ENCODE measurements at places on chromosomes 7 and 10.
A peak's percentile ranks its signal among the peaks of the same experiment; 100 is the strongest.

GRCh38 chr10:47013507-47014154 is 102.4 kb downstream of the PTPN20 start:
- DNase-seq, result no peak
- no peaks in the 10 kb centered on the region for H3K4me1 ChIP-seq
- no peak overlapping the region for H3K4me3 ChIP-seq
- H3K27ac ChIP-seq, result no peak overlapping the region
- H3K36me3 ChIP-seq, result no peaks in the 10 kb centered on the region

DNA sequence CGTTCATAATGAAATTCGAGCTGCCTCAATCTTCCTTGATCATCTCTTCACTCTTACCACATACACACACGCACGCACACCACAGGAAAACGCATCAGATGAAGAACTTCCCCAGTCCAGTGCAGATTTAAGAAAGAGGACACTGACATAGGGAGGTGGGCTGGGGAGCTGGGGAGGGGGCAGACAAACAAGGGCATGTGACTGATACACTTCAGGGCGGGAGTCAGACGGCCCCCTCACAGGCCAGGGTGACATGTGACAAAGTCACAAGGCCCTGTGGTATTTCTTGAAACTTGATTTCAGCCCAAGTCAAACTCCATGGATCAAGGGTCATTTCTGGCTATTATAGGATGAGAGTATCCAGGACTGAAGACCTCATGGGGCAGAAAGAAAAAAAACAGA is 82.6 kb downstream of the KCNMA1 start:
- H3K4me1 ChIP-seq, result peaks cover 57% of the 10 kb centered on the region
- DNase-seq, result no peak
- H3K4me3 ChIP-seq, result no peak overlapping the region
- peak overlapping the region; percentile 41 for H3K27ac ChIP-seq
- no peaks in the 10 kb centered on the region for H3K36me3 ChIP-seq

- no peaks in the 10 kb centered on the region for H3K36me3 ChIP-seq
- no peaks in the 10 kb centered on the region for H3K4me1 ChIP-seq
- H3K4me3 ChIP-seq, result no peak overlapping the region
- DNase-seq, result no peak
Measured at GRCh38 chr7:83502636-83503035, 146.3 kb downstream of the SEMA3E start.

GRCh38 chr10:72756674-72757385 is 64.9 kb downstream of the MCU start:
- H3K36me3 ChIP-seq, result no peaks in the 10 kb centered on the region
- no peaks in the 10 kb centered on the region for H3K4me1 ChIP-seq
- no peak overlapping the region for H3K4me3 ChIP-seq
- no peaks in the 10 kb centered on the region for H3K27me3 ChIP-seq

DNA sequence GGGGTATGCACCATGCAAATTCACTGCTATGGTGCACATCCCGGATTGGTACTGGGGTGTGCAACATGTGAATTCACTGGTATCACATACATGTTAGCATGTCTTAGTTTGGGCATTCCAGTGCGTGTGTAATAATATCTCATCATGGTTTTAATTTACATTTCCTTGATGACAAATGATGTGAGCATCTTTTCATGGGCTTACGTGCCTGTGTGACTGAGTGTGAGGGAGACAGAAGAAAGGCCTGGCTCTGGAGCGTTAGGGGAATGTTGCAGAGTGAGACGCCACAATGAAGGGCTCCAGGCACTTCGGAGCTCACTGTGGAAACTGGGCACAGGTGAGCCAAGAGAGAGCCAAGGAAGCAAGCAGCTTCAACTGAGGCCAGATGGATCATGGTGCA is 162.6 kb downstream of the UBE2H start:
- H3K27ac ChIP-seq, result no peak overlapping the region
- H3K36me3 ChIP-seq, result no peaks in the 10 kb centered on the region
- no peak for DNase-seq

GRCh38 chr7:79319369-79319768 is 134.1 kb downstream of the MAGI2 start:
- H3K4me1 ChIP-seq, result no peaks in the 10 kb centered on the region
- H3K4me3 ChIP-seq, result no peak overlapping the region
- no peak for DNase-seq
- no peaks in the 10 kb centered on the region for H3K36me3 ChIP-seq
- no peak overlapping the region for H3K27ac ChIP-seq

DNA sequence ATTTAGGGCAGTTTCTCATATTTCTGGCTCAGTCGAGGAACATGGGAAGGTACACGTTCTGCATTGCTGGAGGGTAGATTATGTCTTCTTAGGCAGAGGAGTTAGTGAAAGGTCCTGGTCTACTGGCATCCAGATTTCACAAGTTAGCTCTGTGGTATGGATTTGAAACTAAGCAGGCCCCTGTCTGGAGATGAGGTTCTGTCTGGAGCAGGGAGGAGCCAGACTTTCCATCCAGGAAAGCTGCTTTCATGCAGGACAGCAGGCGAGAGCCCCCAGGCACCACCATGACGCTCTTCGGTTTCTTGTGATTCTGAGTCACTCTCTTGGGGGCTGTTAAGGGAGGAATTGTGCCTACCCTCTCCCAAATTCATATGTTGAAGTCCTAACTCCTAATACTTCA is 184.3 kb downstream of the KIAA1217 start:
- H3K4me1 ChIP-seq, result no peaks in the 10 kb centered on the region
- H3K27me3 ChIP-seq, result no peaks in the 10 kb centered on the region
- no peaks in the 10 kb centered on the region for H3K36me3 ChIP-seq

DNA sequence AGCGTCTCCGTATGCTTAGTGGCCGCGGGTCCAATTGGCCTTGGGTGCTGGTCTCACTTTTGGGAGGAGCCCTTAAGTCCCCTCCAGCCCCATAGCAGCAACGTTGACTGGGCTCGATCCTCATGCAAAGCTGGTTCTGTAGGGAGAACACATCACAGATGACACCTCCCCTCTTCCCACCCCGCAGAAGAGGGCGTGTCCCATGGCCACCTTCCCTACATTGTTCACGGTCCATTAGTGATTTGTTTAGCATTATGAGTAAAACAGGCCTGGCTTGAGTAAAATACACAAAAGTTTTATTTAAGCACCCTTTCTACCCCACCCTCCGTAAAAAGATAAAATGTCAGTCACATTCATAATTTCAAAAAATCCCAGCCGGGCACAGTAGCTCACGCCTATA is 89.1 kb upstream of the SH2B2 start:
- no peak for DNase-seq
- peaks cover 19% of the 10 kb centered on the region for H3K36me3 ChIP-seq
- no peaks in the 10 kb centered on the region for H3K4me1 ChIP-seq
- H3K27ac ChIP-seq, result no peak overlapping the region
- no peak overlapping the region for H3K4me3 ChIP-seq

- no peak for DNase-seq
- H3K36me3 ChIP-seq, result no peaks in the 10 kb centered on the region
- H3K4me1 ChIP-seq, result no peaks in the 10 kb centered on the region
- no peak overlapping the region for H3K4me3 ChIP-seq
- H3K27me3 ChIP-seq, result no peaks in the 10 kb centered on the region
Measured at GRCh38 chr7:85160223-85160622, 26.6 kb downstream of the SEMA3D start.

GRCh38 chr10:895324-895723 is 36.2 kb downstream of the LARP4B start:
- H3K4me1 ChIP-seq, result peaks cover 7% of the 10 kb centered on the region
- no peak overlapping the region for H3K4me3 ChIP-seq
- H3K27ac ChIP-seq, result no peak overlapping the region
- peaks cover 6% of the 10 kb centered on the region for H3K36me3 ChIP-seq
- H3K27me3 ChIP-seq, result no peaks in the 10 kb centered on the region

GRCh38 chr10:19944911-19945663 is 128.9 kb downstream of the PLXDC2 start:
- H3K27ac ChIP-seq, result no peak overlapping the region
- no peaks in the 10 kb centered on the region for H3K27me3 ChIP-seq
- no peaks in the 10 kb centered on the region for H3K4me1 ChIP-seq
- no peak for DNase-seq
- H3K36me3 ChIP-seq, result no peaks in the 10 kb centered on the region

- no peak overlapping the region for H3K27ac ChIP-seq
- no peaks in the 10 kb centered on the region for H3K27me3 ChIP-seq
- H3K36me3 ChIP-seq, result no peaks in the 10 kb centered on the region
- H3K4me1 ChIP-seq, result peaks cover 10% of the 10 kb centered on the region
- no peak for DNase-seq
Measured at GRCh38 chr7:33539659-33540400, 365.5 kb upstream of the BMPER start.

DNA sequence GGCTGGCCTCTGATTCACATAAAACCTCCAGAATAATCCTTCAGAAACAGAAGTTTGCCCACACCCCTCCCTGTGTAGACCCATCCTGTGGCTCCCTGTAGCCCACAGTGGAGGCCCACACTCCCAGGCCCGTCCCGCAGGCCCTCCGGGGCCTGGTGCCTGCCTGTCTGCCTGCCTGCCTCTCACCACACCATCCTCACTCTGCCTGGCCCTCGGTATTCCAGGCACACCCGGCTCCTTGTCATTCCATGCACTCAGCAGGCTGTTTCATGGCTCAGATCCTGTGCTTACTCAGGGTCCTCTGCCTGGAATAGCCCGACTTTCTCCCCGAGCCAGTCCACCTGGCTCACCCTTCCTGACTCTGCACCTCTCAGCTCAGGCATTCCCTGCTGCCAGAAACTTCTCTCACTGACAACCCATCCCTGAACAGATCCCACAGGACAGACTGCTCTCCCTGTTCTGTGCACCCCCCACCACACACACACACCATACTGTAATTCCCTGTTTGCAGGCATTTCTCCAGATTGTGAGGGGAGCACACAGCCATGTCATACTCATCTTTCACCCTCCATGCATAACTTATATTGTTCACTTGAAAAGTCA is 498.0 kb upstream of the ZMIZ1 start:
- H3K4me1 ChIP-seq, result no peaks in the 10 kb centered on the region
- H3K36me3 ChIP-seq, result no peaks in the 10 kb centered on the region
- no peak overlapping the region for H3K4me3 ChIP-seq
- H3K27me3 ChIP-seq, result no peaks in the 10 kb centered on the region
- no peak for DNase-seq

DNA sequence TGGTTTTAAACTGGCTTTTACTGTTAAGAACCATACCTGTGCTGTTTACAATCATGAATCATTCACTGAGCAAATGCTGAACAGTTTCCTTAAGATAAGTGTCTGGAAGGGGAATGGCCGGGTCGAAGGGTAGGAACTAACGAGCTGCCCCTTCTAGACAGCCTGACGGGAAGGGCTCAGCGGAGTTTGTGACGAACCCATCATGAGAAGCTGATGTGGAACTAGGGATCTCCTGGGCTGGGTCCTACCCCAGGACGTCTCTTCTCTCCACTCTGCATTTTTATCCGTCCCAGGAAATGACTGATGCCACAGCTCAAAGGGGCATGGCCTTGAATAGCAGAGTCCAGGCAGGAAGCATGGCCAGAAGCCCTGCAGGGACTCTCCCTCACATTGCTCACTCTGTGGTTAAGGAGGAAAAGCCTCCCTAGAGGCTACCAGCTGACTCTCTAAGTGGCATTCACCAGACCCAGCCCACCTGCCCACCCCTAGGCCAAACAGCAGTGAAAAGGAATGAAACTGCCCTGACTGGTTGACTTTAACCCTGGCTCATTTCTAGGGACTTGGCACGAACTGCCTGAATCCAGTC is 112.0 kb downstream of the PFKFB3 start:
- no peak for DNase-seq
- H3K36me3 ChIP-seq, result no peaks in the 10 kb centered on the region
- H3K4me1 ChIP-seq, result peaks cover 11% of the 10 kb centered on the region

- no peak overlapping the region for H3K27ac ChIP-seq
- H3K4me1 ChIP-seq, result no peaks in the 10 kb centered on the region
- no peaks in the 10 kb centered on the region for H3K27me3 ChIP-seq
- H3K36me3 ChIP-seq, result no peaks in the 10 kb centered on the region
- H3K4me3 ChIP-seq, result no peak overlapping the region
Measured at GRCh38 chr7:71735961-71736556, 604.1 kb downstream of the GALNT17 start.

DNA sequence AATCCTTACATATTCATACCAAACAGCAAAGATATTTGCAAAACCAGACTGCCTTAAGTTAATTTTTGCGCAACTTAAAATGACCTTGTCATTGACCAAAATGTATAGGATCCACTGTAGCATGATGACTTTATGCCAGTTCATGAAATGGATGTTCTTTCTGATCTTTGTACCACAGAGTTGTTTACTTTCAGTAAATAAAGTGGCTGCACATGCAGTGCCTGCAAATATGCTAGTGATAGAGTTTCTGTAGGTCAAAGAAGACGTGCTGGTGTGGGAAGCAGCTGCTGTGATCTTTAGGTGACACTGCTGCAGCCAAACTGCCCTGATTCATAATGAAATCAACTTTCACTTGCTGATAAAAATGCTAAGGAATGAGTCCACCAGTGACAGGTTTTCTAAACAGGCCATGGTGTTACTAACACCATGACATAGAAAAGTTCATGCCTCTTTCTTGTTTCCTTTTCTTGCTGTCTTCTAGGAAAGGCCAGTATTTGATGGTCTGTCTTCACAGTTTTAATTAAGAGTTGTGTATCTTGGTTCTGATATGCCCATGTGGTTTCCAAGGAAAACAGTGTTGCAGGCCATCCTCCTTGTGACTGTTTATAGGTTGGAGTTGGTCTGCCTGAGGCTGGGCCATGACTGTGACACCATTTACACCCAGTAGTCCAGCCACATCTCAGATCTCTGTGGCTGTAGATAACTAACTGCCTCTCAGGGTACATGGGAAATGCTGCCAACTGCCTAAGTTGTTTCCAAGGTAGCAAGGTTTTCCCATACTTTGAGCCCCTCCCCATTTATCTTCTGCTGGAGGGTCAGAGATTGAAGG is 62.5 kb downstream of the INSYN2A start:
- H3K4me3 ChIP-seq, result no peak overlapping the region
- no peak overlapping the region for H3K27ac ChIP-seq
- DNase-seq, result no peak
- H3K4me1 ChIP-seq, result no peaks in the 10 kb centered on the region
- no peaks in the 10 kb centered on the region for H3K27me3 ChIP-seq

DNA sequence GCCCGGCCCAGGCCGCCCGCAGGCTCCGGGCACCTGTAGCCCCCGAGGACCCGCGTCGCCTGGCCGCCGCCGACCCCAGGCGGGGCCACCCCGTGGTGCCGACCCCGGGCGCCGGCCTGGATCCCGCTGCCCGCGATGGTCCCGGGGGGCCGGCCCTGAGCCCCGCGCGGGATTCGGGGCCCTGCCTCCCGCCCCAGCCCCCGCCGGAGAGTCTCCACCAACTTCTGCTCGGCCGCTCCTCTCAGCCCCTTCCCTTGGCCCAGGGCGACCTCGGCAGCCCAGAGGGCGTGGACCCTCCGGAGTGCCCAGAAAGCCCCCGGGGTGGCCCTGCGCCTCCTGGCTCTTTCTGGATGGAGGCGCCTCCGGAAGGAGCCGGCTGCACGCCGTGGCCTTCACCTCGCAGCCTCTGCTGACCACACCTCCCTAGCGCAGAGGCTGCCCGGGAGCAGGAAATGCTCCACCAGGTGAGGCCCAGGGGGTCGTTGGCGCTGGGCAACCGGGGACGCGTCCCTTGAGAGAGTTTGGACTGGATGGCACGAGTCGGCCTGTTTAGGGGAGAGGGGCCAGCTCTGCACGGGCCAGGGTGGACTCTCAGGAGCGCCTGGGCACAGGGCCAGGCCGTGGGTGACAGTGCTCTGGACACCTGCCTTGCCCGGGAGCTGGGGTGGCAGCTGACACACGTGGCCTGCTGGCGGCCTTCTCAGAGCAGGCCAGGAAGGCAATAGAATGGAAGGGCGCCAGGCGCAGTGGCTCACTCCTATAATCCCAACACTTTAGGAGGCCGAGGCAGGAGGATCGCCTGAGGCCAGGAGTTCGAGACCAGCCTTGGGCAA is 529 bp downstream of the ZNF853 start:
- no peak overlapping the region for H3K27ac ChIP-seq
- H3K27me3 ChIP-seq, result no peaks in the 10 kb centered on the region
- no peaks in the 10 kb centered on the region for H3K4me1 ChIP-seq
- H3K36me3 ChIP-seq, result no peaks in the 10 kb centered on the region
- DNase-seq, result no peak
